Right renal cortex interstitium (tissue), 3 donors: ENCODE measurements at places on chromosomes 6 and 20.
A peak's percentile ranks its signal among the peaks of the same experiment; 100 is the strongest.

GRCh38 chr20:60052322-60052721, 94.1 kb downstream of the CDH26 start:
- no peak for DNase-seq

DNA sequence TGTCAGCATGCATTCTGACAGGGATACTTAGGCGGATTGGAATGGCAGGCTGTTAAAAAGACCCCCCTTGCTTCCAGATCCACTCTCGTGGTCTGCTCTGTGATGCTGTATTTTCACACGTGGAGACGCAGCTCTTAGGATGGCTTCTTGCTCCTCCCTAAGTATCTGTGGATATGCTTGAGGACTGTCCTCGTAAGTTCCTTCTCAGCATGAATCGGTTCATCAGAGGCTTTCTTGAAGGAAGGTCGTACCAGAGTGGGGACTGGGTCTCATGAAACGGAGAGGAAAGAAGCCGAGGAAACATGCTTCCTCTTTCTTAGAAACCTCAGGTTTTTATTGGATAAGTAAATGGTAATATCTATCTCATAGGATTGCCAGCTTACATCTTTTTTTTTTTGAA, 220.4 kb downstream of the FARS2 start:
- no peak for DNase-seq

GRCh38 chr20:64082820-64083377, 1.3 kb downstream of the LKAAEAR1 start:
- no peak for DNase-seq

- no peak for DNase-seq
Observed at GRCh38 chr6:13615792-13616120, 621 bp downstream of the NOL7 start.

DNA sequence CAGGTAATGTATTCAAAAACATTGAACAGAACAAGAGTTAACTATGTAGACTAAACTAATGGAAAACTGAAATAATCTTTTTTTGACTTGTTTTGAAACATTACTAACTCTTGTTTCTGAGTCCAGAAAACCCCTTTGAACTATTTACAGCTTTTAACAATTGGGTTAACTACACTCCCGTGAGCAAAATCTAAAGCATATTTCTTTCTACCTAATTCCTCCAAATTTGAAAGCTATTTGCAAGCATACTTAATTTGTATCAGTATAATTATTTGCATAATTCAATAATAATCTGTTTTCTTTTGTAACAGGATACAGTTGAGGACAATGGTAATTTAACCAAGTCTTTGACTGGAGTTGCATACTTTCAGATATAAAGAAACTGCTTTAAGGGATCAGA, 62.6 kb upstream of the AGPAT4 start:
- DNase-seq, result no peak

DNA sequence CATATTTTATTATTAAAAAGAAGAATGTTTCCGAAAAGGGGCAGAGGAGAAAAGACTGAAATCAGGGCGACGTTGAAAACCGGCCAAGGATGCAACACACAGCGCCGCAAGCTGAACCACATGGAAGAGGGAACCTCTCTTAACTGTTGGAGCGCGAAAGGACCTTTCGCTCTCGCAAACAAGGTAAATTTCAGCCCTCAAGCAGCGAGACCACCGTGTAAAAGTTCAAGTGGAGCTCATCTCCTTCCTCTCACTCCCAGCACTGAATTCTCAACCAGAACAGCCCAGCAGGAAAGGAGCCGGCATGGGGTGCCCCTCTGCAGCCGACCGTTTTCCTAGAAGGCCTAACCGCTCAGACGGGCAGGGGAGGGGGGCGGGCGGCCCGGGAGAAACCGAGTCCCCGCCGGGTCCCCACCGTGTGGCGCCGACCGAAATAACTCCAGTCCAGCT, 621 bp downstream of the GPR63 start:
- DNase-seq, result peak; percentile 29

- DNase-seq, result peak; percentile 1
Observed at GRCh38 chr6:97282238-97282725, 734 bp downstream of the MMS22L start.

DNA sequence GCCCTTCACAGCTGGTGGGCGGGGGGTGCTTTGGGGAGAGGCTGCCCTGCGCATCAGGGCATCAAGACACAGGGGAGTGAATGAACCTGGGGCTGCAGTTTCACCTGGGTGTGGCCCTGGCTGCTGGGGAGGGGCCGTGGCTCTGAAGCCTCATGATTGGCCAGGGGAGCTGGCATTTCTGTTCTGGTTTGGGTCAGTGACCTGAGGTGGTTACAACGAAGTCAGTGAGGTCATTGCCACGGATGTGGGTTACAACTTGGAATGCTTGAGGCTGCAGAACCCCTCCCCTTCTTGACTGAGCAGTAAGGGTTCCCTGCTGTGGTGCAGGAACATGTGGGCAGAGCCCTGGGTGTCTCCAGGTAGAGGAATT, 3.0 kb downstream of the TCEA2 start:
- no peak for DNase-seq

DNA sequence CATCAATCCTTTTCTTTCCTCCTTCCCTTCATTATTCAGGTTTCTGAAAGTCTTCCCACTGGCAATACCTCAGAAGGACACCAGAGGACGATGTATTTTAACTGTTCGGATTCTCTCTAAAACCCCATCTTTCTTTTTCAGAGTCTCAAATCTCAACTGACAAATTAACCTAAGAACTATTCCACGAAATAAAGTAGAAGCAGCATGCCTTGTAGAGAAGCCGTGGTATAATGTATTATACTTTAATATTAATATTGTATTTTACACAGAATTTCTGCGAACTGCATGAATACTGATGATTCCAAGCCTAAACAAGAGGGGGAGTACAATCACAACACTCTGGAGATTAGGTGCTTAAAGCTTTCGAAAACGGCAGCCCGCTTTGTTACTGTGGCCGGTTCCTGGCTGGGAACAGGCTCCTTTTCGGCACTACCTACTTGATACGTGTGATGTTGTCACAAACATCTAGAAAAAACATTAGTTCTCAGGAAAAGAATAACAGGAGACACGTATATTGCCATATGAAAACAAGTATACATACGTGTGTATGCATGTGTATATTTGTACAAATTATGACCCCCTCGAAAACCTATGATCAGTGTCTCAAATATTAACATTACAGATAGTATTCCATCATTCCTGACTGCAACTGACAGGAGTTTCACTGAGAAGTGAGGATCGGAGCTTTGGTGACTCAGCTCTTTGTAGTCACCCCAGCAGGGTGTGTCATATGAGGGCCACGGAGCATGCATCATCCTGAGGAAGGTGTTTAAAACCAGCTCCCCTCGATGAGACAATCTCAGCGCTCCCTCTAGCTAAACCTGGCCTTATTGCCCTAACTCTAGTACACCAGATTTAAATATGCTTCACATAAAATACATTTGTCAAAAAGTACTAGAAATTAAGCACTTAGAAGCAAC, 319.7 kb upstream of the TCF21 start:
- peak; percentile 70 for DNase-seq

GRCh38 chr20:42938441-42939205, 251.1 kb downstream of the PTPRT start:
- no peak for DNase-seq

- DNase-seq, result no peak
Observed at GRCh38 chr6:36914227-36914794, 28.6 kb downstream of the C6orf89 start.

DNA sequence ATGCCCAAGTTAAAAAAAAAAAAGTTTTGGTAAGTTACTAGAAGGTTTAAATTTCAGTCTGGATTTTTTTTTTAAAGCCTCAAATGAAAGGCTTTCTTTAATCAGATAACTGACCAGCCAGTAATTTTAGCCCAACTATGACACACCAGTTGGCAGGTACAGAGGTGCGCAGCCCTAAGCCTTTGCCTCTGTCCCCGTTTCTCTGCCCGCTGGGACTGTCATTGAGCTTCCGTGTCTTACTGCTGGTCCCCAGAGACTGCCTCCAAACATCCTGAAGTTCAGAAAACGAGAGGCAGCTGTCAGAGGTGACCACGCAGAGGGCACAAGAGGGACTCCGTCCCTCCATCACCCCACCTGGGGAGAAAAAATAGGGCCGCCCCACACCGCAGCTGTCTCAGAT, 118.2 kb downstream of the RPS12 start:
- DNase-seq, result no peak

GRCh38 chr6:20266851-20267608, 54.8 kb upstream of the MBOAT1 start:
- no peak for DNase-seq

DNA sequence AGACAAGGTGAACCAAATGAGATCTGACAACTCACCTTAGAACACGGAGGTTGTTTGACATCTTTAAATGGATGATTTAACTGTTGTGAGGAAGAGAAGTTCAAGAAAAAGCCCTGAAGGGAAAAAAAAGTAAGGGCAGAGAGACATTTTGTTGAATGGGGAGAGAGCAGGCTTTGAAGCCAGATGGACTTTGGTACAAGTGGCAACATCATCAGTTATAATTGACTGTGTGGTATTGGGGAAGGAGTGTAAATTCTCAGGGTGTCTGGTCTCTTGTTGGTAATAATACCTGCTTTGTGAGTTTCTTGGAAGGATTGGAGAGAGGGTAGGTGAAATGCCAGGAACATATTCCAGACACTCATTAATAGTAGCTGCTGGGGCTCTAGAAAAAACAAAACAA, 21.6 kb downstream of the OGFRL1 start:
- DNase-seq, result no peak

DNA sequence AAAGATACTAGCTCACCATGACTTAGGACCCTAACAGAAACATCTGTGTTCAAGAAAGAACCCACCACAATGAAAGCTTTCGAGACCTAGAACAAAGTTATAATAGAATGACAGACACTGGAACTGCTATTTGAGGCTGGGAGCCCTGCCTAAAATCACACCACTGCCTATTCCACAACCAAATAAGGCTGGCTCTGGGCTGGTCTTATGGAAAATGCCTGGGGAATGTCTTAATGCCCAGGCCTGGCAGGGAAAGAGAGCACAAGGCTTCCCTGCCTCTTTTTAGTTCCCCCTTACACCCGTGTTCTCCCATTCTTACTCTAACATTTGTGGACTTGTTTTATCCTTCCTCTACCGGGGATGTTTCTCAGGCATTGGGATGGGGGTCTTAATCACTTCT, 5.6 kb upstream of the METTL24 start:
- DNase-seq, result no peak

- peak; percentile 2 for DNase-seq
Observed at GRCh38 chr6:142302421-142303175, 791 bp downstream of the ADGRG6 start.

DNA sequence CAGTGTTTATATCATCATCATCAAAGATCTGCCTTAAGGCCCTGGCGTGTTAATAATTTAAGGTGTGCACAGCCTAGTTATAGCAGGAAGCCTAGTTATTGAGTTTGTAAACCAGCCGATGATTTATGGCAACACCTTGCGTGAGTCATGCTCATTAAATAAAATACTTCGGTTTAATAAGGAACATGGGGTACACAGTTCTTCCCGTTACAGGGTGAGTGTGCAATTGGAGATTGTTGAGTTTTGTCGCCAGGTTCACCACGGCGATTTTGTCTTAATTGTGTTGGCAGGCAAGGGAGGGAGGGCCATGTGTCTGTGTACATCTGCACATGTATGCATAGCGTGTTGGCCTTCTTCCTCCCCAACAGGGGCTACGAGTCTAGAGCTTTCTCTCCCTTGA, 104.0 kb downstream of the TFAP2A start:
- DNase-seq, result no peak

DNA sequence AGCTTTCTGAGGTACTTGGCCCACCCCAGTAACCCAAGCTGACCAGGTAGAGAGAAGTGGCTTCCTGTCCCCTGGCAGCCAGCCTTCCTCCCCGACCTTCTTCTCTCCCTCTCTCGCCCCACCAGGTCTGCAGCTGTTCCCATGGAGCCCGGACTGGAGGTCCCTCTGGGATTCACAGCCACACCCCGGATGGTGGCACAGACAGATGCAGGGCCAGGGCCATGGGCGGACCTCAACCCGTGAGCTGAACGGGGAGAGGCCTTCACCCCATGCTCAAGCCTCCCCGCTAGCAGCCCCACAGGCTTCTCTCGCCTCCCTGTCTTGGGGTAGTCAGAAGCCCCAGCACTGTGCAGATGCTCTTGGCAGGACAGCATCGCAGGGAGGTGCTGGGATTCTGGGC, 41.3 kb downstream of the CPXM1 start:
- DNase-seq, result no peak

- no peak for DNase-seq
Observed at GRCh38 chr6:151351146-151351700, 40.1 kb downstream of the ZBTB2 start.

DNA sequence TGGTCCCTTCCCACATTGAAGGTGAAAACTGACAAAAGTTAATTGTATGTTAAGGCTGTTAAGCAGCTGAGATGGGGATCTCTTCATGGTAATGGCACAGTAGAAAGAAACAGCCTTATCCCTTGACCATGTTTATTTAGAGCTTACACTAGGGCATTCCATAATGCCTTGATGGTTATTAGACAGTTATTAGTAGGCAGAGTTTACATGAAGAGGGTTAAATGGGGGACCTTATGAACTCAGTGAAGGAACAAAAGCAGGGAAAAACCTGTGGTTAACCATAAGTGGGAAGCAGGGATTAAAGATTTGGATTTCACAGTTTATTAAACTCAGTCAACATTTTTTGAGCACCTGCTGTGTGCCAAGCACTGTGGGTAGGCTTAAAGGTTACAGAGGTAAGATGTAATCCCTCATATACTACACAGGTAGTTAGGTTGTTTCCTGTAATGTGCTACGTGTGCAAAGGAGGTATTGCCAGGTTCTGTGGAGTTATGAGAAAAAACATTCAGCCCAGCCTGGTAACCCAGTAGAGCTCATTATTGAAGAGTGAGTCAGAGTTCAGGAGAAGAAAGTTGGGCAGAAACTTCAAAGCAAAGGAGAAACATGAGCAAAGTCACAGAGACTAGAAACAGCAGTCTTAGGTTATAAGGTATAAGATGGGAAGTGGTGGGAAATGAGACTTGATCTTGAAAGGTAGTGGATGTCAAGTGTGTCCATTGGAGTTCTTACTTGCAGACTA, 32.3 kb upstream of the GNRH2 start:
- no peak for DNase-seq
